Caki2 (cell line): ENCODE measurements at places on chromosomes 13 and 19. TPM values are rescaled to one million over a fixed set of nuclear protein-coding genes. Genes with fewer than 3 reads are reported as not detected.
A peak's percentile ranks its signal among the peaks of the same experiment; 100 is the strongest.

Gene NKG7
- total RNA-seq: not detected in 2 replicates

Gene MAP3K10
- 9.4 and 20.0 TPM in 2 replicates for total RNA-seq

GRCh38 chr13:76848596-76848995 lies 37.6 kb downstream of the KCTD12 start:
- DNase-seq: no peak

Gene ZNF577
- not detected in 2 replicates for total RNA-seq

Gene MOB3A
- 13.3 and 28.9 TPM in 2 replicates for total RNA-seq

GRCh38 chr13:27533155-27533643 lies 82.8 kb upstream of the MTIF3 start:
- DNase-seq: peak; percentile 66

GRCh38 chr13:65168026-65168425 lies 2062.1 kb downstream of the PCDH9 start:
- DNase-seq: no peak

DNA sequence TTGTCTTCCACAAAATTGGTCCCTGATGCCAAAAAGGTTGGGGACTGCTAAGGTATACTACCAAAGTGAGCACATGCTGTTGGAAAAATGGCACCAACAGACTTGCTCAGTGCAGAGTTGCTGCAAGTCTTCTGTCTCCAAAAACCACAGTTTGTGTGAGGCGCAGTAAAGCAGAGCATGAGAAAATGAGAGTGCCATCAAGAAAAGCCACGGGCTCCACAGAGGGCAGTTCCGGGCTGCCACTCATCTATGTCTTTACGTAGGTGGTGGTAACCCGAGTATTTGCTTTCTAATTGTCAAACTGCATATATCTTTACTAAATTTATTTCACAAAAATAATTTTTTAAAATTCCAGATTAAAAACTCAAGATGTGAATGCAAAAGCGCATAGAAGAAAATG lies 123.8 kb downstream of the RNF17 start:
- DNase-seq: no peak

Gene NLRP11
- total RNA-seq: 0.14 TPM in 1 of 2 replicates, not detected in the other

DNA sequence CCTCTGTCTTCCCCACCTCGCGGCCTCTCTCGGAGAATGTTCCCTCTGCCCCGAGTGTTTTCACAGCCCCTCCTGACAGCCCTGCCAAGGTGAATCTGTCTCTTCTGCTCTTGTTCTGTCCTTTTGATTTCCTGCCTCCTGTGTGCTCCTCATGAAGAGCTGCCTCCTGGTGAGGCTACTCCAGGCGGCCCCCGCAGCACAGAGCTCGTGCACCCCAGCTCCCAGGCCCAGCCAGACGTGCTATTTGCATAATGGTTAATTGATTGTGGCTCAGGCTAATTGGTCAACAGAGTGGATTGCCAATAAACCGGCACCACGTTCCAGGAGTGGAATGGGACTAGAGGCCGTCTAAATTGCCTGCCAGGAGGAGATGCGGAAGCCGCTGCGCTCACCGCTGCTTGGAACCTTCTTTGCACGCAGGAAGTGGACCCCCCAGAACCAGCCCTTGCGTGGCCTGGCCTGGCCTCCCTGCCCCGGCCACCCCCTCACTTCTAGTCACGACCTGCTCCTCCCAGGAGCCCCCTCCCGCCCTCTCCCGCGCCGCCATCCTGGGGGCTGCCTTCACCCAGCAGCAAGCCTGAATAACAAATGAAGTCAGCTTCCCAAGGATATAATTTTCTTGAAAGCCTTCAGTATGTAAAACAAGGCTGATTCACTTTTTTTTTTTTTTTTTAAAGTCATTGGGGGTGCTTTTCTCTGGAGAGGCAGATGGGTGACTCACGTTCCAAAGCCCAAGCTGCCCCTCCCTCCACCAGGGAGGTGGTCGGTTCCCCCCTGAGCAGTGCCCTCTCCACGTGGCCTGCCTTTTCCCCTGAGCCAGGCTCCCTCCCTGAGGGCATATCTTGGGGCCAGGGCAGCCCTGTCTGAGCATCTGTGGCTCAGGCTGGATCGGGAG lies 144.0 kb downstream of the KDM4B start:
- peak; percentile 9 for DNase-seq

GRCh38 chr19:49677901-49678674 lies 1.0 kb downstream of the PRMT1 start:
- DNase-seq: peak; percentile 68

Gene RINL
- 9.9 and 12.6 TPM in 2 replicates for total RNA-seq

DNA sequence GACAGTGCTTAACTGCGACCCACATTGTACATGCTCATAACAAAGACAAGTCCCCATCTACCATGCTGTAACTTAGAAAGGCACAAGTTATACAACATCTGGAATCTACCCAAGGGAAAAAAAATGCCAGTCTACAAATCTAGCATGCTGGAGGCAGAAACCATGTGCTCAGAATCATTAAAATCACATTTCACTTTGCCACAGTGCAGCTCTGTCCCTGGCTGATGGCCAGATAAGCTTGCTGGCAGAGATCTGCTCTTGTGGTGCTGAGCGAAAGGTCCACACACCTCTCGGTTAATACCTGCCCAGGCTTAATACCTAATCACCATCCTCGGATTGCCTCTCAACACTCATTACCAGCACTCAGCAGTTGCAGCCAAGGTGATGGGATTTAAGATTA lies 74.1 kb upstream of the UQCRFS1 start:
- no peak for DNase-seq

GRCh38 chr13:93505104-93505952 lies 278.7 kb downstream of the GPC6 start:
- DNase-seq: peak; percentile 9

Gene ZNF563
- total RNA-seq: 1.3 and 13.5 TPM in 2 replicates

- no peak for DNase-seq
Observed at GRCh38 chr19:4606921-4607678, 32.2 kb upstream of the TNFAIP8L1 start.

DNA sequence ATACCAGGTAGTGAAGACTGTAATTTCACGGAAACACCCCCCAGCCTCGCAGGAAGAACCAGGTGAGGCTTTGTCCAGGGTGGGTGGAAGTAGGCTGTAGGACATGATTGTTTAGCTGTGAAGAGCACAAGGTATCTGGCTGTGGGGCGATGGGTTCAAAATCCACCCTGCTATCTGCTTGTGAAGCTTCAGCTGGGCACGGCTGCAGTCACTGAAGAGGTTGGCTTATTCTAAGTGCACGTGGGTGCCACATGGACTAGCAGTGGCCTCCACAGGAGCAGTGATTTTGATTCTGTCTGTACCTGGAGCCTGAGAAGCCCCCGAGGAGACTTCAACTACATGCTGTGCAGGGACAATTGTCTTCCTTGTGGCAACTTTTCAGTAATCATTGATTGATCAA lies 254.1 kb downstream of the FGF9 start:
- no peak for DNase-seq

Gene GRK1
- not detected in 2 replicates for total RNA-seq

GRCh38 chr19:14561847-14562351 lies 10.0 kb downstream of the NDUFB7 start:
- DNase-seq: no peak
